Regular cardiac myocyte (primary cell): ENCODE measurements at places on chromosomes 7 and 10. TPM values are rescaled to one million over a fixed set of nuclear protein-coding genes. Genes with fewer than 3 reads are reported as not detected.

Gene ADAM22
- 0.28 and 0.58 TPM in 2 replicates for total RNA-seq

Gene TNRC18
- 20.0 and 24.0 TPM in 2 replicates for total RNA-seq

Gene JAKMIP3
- total RNA-seq: under 0.01 TPM in 2 replicates

Gene PON1
- total RNA-seq: not detected in 2 replicates

Gene OR2A5
- total RNA-seq: not detected in 2 replicates
